Hepatic stellate cell (primary cell): ENCODE measurements at places on chromosomes 1 and 21.
A peak's percentile ranks its signal among the peaks of the same experiment; 100 is the strongest.

DNA sequence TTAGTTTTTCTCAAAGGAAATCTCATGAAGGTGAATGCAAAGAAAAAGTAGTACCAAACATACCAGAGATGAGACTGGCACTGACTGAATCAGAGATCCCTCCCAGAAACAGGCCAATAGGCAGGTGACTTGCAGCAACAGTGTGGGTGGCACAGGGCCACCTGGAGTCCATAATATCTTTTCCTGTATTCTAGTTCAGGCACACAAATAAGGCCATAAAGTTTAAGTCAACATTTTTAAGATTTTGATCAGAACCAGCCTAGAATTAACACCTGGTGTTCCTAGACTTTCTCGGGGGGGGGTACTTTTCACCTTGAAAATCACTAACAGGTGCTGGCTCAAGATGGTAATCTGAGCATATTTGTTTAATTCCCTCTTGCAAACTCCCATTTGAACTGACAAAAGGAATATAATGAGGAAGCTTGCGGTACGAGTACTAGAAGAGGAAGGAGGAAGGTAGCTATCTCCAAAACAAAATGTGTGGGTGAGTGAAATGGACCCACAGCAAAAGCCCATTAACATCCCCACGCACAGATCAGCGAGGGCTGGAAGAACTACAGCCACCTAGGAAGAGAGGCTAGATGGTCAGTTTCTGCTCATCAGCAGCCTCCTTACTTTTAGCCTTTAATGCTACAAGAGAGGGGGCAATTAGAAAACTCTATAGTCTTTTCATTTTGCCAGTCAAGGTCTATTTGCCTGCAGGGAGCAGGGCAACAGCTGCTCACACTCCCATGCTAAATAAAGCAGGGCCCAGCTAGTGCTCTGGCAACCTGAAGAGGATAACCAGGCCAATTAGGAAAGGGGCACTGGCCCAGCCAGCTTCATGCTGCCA lies 18.9 kb downstream of the SDE2 start:
- no peak for DNase-seq

GRCh38 chr1:38334930-38335592 lies 288.5 kb upstream of the POU3F1 start:
- DNase-seq: no peak

- DNase-seq: peak; percentile 67
Observed at GRCh38 chr1:208243967-208244916, at the start of gene PLXNA2. Gene PLXNA2 (minus strand): TSS chr1:208244384. CDS start chr1:208217922, 26,462 bp downstream.

- no peak for DNase-seq
Observed at GRCh38 chr1:47926461-47926999, 70.7 kb downstream of the TRABD2B start.

DNA sequence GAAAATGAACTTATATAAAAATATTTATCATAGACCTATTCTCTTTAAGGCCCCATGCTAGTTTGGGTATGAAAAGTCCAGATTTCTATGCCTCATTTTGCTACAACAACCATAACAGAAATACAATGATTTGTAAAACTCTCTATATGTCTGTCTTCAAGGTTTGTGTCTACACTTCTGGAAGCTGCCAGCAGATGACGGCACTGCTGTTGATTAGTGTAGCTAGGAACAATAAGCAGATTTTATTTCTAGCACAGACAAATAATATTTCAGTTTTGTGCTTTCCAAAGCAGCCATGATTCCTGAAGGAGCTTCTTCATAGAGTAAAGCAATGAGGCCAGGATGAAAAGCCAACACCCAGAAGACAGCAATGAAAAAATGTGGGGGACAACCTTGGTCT lies 779.6 kb upstream of the ADGRL2 start:
- no peak for DNase-seq

DNA sequence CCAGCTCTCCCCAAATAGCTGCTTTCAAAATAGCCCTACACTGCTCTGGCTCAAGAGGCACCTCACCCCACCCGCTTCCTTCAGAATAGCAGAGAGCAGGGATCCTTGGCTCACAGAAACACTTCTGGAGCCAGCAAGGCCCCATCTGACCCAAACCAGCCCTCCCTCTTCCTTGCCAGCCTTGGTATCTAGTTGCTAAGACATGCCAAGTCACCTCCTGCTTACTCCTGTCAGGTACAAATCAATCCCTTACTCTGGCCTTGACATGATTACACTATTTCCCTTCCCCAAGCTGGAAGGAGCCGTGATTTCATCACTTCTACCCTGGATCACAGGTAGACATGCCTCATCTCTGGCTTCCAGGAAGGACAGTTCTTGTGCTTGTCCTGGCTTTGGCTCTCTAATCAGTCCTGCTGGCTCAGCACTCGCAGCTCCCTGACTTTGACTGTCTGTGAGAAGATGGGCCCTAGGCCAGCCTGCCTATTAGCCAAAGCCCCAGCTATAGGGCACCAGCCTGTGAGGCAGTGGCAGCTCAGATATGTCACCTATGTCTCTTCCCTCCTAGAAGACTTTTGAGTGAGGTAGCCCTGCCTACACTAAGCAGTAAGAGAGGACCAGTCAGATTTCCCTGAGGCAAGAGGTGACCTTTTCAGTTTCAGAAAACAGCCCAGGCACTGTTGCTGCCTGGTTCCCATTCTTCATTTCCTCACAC lies 8.9 kb upstream of the MUTYH start:
- DNase-seq: no peak

DNA sequence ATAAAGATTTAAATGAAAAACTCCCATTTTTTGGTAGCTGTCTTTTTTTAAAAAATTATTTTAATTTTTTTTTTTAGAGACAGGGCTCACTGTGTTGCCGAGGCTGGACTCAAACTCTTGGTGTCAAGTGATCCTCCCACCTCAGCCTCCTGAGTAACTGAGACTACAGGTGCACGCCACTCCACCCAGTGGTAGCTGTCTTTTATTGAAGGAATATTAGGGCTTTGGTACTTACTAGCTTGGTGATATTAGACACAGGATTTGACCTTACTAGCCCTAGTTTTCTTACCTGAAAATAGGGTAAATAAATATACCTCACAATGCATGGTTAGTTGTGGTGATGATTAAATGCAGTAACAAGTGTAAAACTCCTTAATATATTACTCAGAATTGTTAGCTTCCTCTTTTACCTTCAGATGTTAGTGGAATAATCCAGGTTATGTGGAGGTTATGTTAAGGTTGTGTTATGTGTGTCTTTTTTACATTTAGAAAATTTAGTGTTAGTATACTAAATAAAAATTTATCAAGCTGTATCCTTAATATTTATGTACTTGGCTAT lies 66.8 kb downstream of the PHACTR4 start:
- DNase-seq: no peak

- DNase-seq: no peak
Observed at GRCh38 chr1:158675563-158676323, 10.8 kb downstream of the SPTA1 start.
